ENCODE measurements at places on chromosomes 1 and 21. TPM values are rescaled to one million over a fixed set of nuclear protein-coding genes. Genes with fewer than 3 reads are reported as not detected.

DNA sequence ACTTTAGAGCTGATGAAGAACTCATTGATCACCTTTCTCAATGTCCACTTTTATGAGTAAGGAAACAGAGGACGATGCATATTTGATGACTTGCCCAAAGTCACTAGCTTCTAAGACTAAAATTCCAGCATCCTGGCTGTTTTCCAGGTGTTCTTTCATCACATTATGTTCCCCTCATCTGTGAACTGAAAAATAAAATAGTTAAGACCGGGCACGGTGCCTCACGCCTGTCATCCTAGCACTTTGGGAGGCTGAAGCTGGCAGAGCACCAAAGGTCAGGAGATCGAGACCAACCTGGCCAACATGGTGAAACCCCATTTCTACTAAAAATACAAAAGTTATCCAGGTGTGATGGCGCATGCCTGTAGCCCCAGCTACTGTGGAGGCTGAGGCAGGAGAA is 297.5 kb downstream of the DUSP10 start:
- no peak for DNase-seq

DNA sequence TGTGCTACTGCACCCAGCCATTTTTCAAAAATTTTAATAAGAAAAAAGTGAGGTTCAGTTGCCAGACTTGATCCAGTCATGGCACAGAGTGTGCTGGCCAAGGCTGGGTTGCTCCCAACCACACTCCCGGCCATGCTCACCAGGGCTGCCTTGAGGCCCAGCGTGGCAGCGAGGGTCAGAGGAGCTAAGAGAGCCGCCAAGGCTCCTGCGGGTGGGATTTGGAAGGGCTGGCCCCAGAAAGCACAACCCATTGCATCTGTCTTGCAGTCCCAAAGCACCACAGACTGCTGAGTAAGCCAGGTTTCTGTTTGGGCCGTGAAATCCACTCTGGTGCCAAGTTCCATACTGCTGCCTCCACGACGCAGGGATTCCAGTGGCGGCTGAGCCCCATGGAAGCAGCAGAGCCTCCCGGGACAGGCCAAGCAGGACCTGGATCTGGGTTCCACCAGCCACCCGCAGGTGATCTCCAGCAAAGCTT is 22.6 kb downstream of the ZBTB17 start:
- DNase-seq, result no peak

GRCh38 chr1:35569936-35570335 is 3.2 kb upstream of the TFAP2E start:
- no peak for DNase-seq

The OLFML2B gene
- polyA plus RNA-seq, result 11.8 TPM

DNA sequence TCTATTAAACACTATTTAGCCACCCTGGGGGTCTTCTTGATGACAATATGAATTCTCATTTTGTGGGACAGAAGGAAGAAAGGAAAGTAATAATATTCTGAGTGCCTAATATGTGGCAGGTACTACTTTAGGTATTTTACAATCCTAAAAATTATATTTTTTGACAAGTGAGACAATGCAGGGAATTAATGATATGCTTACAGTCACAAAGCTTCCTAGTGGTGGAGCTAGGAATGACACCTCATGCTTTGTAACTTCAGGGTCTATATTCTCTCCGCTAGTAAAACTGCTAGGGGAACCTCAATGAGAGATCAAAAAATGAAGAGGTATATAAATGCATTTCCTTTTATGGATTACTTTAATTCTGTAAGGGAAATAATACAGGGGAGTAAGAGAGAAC is 44.3 kb downstream of the TPR start:
- DNase-seq, result no peak

GRCh38 chr1:184387476-184388318 is 868 bp downstream of the C1orf21 start:
- no peak for DNase-seq

- no peak for DNase-seq
Observed at GRCh38 chr1:55645270-55645669, 430.1 kb upstream of the USP24 start.

The RSPO1 gene
- 28.9 TPM for polyA plus RNA-seq

DNA sequence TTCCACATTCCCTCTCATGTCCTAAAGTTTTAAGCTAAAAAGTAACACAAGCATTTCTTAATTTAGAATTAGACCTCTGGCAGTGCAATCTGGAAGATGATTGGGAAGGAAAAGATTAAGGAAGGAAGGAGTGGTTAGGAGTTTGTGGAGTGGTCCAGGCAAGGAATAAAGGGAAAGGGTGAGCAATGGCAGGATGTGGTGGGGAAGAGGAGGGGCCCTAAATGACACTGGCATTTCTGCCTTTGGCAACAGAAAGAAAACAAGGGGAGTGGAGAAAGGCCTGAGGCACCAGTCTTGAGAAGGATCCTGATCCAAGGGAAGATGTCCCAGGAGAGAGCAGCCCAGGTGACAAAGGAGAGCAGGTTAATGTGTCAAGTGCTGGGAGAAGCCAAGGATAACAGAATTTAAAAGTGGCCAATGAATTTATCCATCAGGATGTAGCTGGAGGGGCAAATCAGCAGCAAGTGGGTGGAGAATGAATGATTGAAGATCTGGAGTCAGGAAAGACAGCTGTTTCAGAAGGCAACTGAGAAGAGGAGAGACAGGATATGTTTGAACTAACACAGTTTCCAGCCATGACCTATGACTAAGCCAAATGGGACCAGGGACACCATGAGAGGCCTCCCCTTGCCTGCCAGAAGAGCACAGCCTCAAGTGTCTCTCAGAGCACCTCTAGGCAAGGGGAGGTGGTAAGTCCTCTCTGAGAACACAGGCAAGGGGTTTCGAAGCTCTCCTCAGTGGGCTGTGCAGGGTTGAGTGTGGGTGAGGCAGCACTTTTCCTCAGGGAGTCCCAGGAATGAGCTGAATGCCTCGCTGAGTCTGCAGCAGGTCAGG is 20.9 kb upstream of the LY9 start:
- DNase-seq, result no peak

DNA sequence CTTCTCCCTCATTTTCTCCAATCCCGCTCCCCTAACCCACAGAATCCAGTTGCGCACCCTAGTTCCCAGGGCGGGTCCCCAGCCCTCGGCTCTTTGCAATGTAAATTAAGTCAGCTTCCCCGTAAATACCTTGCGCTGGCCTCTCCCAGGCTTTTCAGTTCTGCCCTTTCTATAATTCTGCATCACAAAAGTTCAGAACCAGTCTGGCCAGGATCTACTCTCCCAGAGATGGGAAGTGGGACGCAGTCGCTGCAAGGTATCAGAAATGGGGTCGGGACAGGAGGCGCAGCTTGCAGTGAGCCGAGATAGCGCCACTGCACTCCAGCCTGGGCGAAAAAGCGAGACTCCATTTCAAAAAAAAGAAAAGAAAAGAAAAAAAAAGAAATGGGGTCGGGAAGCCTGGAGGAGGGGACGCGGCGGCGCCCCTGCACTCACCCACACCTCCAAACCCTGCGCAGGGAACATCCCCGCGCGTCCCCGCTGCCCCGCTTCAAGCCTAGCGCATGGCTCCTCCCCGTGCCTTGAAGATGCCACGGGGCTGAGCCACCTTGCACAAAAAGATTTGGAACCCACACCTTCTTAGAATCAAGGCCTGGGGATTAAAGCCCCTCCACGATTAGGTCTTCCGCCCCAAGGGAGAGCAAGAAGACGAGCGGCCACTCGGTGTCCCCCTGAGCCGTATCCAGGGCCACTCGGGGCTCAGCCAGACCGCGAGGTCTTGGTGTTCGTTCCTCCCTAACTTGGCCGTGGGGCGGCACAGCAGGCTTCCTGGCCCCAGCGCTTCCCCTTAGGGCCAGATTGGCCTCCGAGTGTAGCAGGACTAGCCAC is 27.2 kb upstream of the ITLN2 start:
- DNase-seq, result no peak

The ZBTB18 gene
- 24.9 TPM for polyA plus RNA-seq

- DNase-seq, result no peak
Observed at GRCh38 chr1:153789478-153790034, 14.3 kb downstream of the SLC27A3 start.

DNA sequence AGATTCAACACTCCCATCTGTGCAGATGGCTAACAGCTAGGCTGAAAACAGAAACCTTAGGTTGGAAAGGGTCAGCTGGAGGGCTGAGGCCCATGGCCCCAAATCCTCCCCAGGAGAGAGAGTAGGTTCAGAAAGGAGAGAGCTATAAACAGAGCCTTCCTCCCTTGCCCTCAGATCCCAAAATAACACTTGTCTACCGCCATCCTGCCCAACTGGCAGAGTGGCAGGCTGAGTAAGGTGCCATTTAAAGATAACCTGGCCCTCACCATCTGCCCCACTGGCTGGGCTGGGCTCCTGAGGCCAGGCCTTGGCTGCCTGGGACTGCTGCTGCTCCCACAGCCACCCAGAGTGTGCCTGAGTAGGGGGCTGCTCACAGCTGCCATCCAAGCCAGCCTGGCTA is 4.3 kb upstream of the SHISA4 start:
- DNase-seq, result no peak

- DNase-seq, result no peak
Observed at GRCh38 chr1:12757836-12758235, 11.8 kb downstream of the CFAP107 start.

The PTGER3 gene
- polyA plus RNA-seq, result 50.8 TPM

The CRABP2 gene
- 313 TPM for polyA plus RNA-seq

- DNase-seq, result no peak
Observed at GRCh38 chr1:224612246-224612645, 3.9 kb upstream of the CNIH3 start.

GRCh38 chr1:179327679-179328078 is 34.1 kb downstream of the SOAT1 start:
- DNase-seq, result no peak

DNA sequence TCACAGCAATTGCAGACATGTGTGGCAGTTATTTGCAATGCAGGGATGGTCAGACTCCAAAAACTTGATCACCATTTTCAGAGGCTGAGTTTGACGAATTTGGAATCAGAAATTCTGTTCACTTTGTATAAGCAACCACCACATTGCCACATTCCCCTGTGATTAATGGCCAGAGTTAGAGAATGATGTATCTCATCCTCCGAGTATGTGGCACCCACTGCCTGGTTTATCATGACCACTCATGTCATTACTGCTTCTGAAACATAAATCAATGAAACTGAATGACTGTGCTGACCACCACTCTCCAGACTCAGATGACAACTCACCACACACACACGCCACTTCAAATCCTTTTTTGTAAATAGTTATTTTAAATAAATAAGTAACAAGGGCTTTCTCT is 66.6 kb upstream of the CACHD1 start:
- DNase-seq, result no peak

The GJA9 gene
- polyA plus RNA-seq, result not detected

The SYT14 gene
- 0.39 TPM for polyA plus RNA-seq

The RAP1A gene
- polyA plus RNA-seq, result 67.6 TPM

The SLC1A7 gene
- 0.17 TPM for polyA plus RNA-seq

The SPATA45 gene
- not detected for polyA plus RNA-seq

GRCh38 chr1:61160526-61160925 is 78.2 kb downstream of the NFIA start:
- no peak for DNase-seq

The PGLYRP3 gene
- not detected for polyA plus RNA-seq

GRCh38 chr1:217029281-217030157 is 306.3 kb upstream of the ESRRG start:
- peak; percentile 24 for DNase-seq

DNA sequence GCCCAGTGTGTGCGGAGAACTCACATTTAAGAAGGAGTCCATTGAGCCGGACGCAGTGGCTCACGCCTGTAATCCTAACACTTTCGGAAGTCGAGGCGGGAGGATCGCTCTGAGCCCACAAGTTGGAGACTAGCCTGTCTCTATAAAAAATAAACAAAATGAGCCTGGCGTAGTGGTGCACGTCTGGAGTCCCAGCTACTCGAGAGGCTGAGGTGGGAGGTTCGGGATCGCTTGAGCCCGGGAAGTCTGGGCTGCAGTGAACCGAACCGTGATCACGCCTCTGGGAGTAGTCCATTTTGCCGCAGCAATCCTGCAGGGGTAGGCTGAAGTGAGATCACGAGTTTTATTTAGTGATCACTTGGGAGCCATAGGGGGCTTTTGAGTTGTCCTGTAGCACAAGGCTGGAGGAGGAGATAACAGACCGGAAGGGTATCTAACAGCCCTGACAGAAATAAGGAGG is 497 bp upstream of the FUCA1 start:
- DNase-seq, result no peak

- DNase-seq, result no peak
Observed at GRCh38 chr1:3664700-3665375, 12.5 kb downstream of the TP73 start.

The AIM2 gene
- not detected for polyA plus RNA-seq

Measured in left renal pelvis (tissue), 4 donors.